NCI-H1436 (cell line): ENCODE measurements at places on chromosomes 2 and 18.
A peak's percentile ranks its signal among the peaks of the same experiment; 100 is the strongest.

- no peak for DNase-seq
Measured at GRCh38 chr18:5237083-5237722, 40.1 kb upstream of the AKAIN1 start.

GRCh38 chr2:10523406-10524189 lies 75.5 kb upstream of the ODC1 start:
- DNase-seq = no peak

DNA sequence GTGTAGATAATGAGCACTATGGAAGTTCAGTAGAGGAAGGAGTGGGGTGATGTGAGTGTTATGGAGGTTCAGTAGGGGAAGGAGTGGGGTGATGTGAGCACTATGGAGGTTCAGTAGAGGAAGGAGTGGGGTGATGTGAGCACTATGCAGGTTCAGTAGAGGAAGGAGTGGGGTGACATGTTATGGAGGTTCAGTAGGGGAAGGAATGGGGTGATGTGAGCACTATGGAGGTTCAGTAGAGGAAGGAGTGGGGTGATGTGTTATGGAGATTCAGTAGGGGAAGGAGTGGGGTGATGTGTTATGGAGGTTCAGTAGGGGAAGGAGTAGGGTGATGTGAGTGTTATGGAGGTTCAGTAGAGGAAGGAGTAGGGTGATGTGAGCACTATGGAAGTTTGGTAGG lies 116.3 kb upstream of the SMAD7 start:
- no peak for DNase-seq

- peak; percentile 39 for DNase-seq
Measured at GRCh38 chr2:43484323-43484930, 111.4 kb downstream of the THADA start.

DNA sequence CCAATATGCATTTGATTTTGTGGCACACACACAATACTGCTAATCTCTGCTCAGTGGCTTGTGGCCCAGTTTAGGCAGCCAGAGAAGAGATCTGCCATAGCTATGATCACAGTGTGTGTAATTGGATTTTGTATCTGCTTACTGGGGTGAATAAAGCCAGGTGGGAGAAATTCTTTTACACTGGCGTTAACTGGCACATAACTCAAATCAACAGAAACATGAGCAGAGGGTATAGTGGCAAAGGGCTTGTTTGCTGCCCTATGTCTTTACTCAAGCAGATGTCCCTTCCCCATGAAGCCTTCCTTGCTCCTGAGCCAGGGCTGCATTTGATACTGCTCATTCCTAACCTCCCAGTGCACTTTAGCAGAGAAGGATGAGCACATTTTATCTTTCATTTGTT lies 28.5 kb downstream of the STON1 start:
- DNase-seq = no peak

DNA sequence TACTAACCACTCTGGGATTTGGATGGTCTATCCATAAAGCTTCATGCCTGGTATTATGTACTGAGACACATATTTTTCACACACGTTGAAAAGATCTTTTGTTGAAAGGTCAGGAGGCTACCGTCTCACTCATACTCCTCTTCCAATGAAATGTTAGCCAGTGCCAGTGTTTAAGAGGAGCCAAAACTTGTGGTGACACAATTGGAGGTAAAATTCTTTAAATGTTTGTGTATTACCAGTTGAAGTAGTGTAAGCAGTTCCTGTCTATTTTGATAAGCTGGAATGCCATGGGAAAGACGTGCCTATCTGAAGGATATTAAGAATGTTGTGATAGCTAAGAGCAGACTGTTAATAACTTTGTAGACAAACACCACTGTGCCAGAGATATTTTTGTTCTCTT lies 32.1 kb downstream of the MARCHF7 start:
- no peak for DNase-seq

DNA sequence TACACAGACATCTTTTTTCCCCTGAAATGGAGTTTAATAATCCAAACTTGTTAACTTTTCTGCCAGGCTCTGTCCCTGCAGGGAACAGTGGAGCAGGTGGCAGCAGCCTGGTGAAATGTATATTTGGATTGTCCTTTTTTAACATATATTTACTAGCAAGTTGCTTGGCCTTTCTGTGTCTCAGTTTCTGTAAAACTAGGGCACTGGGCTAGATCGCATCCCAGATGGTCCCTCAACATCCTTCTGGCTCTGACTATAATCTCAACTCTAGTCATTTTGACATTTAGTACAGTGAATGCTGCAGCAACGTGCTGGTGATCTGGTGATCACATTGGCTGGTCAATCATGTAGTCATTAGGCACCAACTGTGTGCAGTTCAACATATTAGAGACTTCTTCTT lies 80.4 kb downstream of the LBH start:
- no peak for DNase-seq

GRCh38 chr2:25230198-25230947 lies 62.0 kb upstream of the POMC start:
- DNase-seq = peak; percentile 44
